ENCODE measurements at places on chromosomes 6 and 20.
A peak's percentile ranks its signal among the peaks of the same experiment; 100 is the strongest.

- no peak for DNase-seq
Observed at GRCh38 chr6:106974999-106975737, 639 bp upstream of the CD24 start.

GRCh38 chr6:141252828-141253608, 879.7 kb upstream of the GJE1 start:
- DNase-seq: peak; percentile 14

- no peak for DNase-seq
Observed at GRCh38 chr20:32159766-32160221, 47.7 kb downstream of the PLAGL2 start.

- no peak for DNase-seq
Observed at GRCh38 chr6:106281661-106282060, 43.9 kb downstream of the ATG5 start.

- no peak for DNase-seq
Observed at GRCh38 chr20:8399947-8400346, 267.9 kb downstream of the PLCB1 start.

GRCh38 chr6:21596949-21597682, 3.6 kb downstream of the SOX4 start:
- DNase-seq: peak; percentile 71

GRCh38 chr6:54710456-54710855, 136.1 kb upstream of the FAM83B start:
- DNase-seq: no peak

GRCh38 chr20:34622821-34623451, 54.0 kb downstream of the PIGU start:
- DNase-seq: no peak

- peak; percentile 16 for DNase-seq
Observed at GRCh38 chr6:28161410-28162079, 19.9 kb downstream of the ZKSCAN8 start.

GRCh38 chr20:63633732-63634131, 6.8 kb upstream of the GMEB2 start:
- no peak for DNase-seq

GRCh38 chr20:19122395-19122794, 90.0 kb upstream of the SLC24A3 start:
- no peak for DNase-seq

DNA sequence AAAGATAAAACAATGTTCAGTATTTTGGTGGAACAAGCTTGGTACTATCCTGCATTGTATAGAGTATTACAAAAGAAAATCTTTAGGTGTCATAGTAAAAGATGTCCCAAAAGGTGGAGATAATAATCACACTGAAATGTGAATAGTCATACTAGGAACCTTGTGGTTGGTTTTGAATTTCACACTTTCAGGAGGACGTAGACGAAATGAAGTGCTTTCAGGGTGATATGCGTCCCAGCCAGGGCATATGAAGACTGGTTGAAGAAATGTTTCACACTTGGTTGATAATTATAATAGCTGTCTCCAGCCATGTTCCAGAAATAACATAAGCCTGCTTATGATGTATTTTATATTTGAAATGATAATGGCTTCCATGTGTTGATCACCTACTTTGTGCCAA, 60.4 kb downstream of the SCAND1 start:
- DNase-seq: no peak

GRCh38 chr6:139687055-139687454, 312.6 kb upstream of the CITED2 start:
- no peak for DNase-seq

GRCh38 chr6:147099974-147100373, 104.2 kb upstream of the STXBP5 start:
- peak; percentile 65 for DNase-seq

- DNase-seq: no peak
Observed at GRCh38 chr6:87959083-87959482, 88.6 kb upstream of the SPACA1 start.

DNA sequence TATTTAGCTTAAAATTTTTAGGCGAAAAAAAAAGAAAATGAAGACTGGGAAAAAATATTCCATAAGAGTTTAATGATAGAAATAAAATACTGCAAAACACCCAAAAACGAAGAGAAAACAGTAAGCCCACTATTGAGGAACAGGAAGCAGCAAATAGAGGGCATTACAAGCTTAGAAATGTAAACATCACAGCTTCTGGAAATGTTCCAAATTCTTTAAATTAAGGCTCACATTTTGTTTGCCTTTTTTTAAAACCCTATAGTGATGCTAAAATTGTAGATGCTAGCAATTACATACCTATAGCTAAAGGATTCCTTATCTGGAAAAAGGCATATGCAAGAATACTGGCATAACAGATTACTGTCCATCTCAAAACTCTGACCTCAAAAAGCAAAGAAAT, 248.6 kb downstream of the KHDRBS2 start:
- no peak for DNase-seq

DNA sequence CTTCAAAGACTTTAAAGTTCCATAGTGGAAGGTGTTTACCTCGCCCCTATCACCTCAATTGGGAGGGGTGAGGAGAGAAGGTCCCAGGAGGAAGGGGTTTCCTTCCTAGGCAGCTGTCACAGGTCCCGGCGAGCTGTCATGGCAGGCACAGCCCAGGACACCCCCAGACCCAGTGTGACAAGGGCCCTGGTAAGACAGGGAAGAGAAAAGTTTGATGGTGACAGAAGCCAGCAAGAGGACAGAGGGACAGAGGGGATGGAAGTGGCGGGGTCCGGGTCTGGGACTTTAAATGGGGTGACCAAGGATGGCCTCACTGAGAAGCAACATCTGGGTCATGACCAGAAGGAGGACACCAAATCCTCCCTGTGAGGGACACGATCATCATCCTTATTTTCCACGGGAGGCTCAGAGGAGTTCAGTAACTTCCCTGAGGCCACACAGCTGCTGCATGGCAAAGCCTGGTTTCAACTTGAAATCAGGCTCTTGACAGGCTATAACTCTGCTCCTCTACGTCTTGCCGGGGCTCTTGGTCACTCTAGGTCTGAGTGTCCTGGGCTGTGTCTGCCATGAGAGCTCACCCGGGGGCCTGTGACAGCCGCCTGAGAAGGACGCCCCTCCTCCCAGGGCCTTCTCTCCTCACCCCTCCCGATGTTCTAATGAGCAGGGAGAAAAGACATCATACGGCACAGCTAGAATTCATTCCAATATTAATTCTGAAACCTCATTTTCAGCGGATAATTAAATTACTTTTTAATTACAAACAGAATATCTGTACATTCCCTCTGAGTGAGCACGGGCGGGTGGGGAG, 222.2 kb downstream of the PREX1 start:
- no peak for DNase-seq

GRCh38 chr20:33490934-33491656, 1.2 kb downstream of the CBFA2T2 start:
- no peak for DNase-seq

GRCh38 chr6:20610636-20611370, 76.5 kb downstream of the CDKAL1 start:
- no peak for DNase-seq

- DNase-seq: peak; percentile 88
Observed at GRCh38 chr6:137873273-137873762, 6.3 kb downstream of the TNFAIP3 start.

DNA sequence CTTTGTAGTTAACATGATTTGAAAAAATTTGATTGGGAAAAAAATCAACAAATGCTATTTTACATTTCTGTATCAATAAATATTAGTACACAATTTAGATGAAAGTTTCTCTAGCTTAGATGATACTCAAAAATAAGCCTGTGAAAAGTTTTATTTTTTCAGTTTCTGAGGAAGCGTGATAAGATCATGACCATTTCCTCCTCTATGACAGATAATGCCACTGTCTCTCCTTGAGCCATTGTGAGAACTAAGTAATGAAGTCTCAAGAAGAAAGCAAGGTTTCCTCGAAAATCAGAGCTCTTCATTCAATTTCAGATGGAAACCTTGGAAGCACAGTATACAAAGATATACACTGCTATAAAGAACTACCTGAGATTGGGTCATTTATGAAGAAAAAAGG, 395.0 kb downstream of the HDGFL1 start:
- no peak for DNase-seq

Measured in endothelial cell of umbilical vein (primary cell).